HepG2 (cell line): ENCODE measurements at places on chromosomes 1 and 21.

- no peak for DNase-seq
These were observed 37.5 kb downstream of the KCNQ4 start for GRCh38 chr1:40820911-40821693.

DNA sequence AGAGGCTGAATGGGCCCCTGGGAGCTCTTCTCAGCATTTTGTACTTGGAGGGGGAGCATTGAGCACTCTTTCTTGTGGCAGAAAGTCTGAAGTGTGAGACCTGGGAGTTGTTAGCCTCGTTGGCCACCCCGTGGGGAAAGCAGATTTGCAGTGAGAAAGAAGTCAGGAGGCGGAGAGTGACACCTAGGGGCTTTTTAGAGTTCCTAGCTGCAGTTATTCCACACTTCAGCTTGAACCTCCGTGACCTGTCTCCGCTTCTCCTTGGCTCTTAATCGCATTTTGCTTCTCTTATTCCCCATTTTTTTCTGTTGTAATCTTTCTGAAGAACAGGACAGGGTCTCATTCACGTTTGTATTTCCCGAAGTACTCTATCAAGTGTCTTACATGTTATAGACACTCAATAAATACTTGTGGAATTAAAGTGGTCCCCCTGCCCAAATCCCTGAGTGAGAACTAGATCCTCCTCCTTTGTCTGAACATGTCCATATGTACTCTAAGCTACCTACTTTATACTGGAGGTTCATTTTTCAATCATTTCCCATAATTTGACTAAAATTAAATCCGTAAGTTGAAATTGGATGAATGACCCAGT lies 14.5 kb upstream of the C1orf141 start:
- peak; percentile 70 for DNase-seq

- DNase-seq, result no peak
These were observed 127.7 kb upstream of the HOOK1 start for GRCh38 chr1:59687081-59687480.

DNA sequence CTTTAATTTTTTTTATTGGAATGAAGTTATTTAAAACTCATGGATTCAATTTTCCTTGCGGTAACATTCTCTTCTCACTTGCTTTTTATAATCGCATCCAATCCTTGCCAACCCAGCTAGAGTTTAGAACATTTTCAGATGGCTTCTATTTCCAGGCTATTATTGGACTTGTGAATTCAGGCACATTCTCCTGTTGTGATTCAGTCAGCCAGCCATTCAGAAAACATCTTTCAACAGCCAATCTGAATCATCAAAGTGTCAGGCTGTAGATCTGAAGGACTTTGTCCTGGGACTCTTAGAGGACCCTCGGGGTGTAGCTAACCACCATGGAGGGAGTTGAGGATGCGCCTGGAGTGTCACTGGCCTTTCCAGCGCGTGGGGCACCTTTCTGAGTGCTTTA lies 92.4 kb downstream of the PRDM2 start:
- no peak for DNase-seq

GRCh38 chr1:5638582-5638981 lies 353.6 kb downstream of the NPHP4 start:
- no peak for DNase-seq
